NCI-H1930 (cell line): ENCODE measurements at places on chromosomes 2 and 18.
A peak's percentile ranks its signal among the peaks of the same experiment; 100 is the strongest.

- no peak for DNase-seq
Observed at GRCh38 chr2:44952143-44952805, 10.8 kb downstream of the SIX3 start.

- DNase-seq: no peak
Observed at GRCh38 chr2:197677056-197677455, 1.7 kb upstream of the RFTN2 start.

- no peak for DNase-seq
Observed at GRCh38 chr2:152421521-152422370, 86.8 kb downstream of the FMNL2 start.

GRCh38 chr2:68827666-68828065 lies 43.5 kb downstream of the BMP10 start:
- no peak for DNase-seq

- peak; percentile 79 for DNase-seq
Observed at GRCh38 chr2:55490554-55490953, 29.0 kb upstream of the CFAP36 start.

GRCh38 chr2:242085941-242086621 lies 216.6 kb downstream of the RTP5 start:
- no peak for DNase-seq

DNA sequence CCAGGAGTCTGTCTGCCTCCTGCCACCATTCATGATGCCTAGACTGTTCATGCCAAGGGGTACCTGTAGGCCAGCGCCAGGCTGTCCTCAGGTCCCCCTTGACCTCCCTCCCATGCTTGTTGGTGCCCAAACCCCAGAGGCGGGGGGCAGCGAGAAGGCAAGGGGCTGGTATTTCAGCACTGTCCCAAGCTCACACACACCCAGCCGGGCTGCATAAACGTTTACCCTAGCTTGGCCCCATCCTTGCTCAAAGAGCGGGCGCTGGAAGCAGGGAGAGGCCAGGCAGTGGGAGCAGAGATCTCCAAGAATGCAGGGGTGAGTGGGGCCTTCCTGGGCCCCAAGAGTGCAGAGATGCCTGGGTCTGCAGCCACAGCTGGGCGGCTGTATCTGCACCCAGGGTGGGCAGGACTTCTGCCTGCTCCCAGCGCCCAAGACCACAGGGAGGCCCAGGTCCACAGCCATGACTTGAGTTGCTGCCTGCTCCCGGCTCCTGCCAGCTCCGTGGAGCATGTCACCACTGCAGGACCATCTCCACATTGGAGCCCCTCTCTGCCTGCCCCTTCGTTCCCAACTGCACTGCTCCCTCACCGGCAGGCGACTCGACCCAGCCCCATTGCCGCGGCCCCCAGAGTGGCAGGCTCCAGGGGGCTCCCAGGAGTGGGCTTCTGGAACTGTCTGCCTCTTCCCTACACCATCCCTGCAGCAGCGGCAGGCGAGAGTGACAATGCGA lies 616.6 kb downstream of the METTL4 start:
- no peak for DNase-seq

GRCh38 chr2:104049981-104050380 lies 803.9 kb upstream of the POU3F3 start:
- no peak for DNase-seq

DNA sequence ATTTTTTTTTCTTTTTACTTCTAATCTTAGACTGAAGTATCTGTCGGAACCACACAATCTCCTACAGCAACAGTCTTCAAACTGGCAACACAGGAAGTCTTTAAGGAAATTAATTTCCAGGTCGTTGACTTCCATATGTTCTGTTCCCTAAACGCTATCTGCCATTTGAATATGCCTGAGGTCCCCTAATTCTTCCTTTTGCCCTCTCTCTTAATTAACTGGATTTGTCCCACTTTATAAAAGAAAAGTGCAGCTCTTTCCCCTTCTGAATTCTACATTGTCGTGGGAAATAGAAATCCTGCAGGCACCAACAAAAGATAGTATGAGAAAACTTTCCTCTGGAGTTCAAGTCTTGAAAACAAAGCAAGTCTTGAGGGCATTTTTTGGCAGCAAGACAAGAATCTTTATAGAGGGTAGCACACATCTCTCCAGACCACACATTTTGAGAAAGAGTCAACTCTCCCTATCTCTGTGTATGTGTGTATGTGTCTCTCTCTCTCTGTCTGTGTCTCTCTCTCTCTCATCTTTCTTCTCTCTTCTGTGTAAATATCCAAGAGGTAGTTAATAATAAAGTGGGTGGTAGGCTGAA lies 879.8 kb downstream of the SOCS6 start:
- DNase-seq: no peak

DNA sequence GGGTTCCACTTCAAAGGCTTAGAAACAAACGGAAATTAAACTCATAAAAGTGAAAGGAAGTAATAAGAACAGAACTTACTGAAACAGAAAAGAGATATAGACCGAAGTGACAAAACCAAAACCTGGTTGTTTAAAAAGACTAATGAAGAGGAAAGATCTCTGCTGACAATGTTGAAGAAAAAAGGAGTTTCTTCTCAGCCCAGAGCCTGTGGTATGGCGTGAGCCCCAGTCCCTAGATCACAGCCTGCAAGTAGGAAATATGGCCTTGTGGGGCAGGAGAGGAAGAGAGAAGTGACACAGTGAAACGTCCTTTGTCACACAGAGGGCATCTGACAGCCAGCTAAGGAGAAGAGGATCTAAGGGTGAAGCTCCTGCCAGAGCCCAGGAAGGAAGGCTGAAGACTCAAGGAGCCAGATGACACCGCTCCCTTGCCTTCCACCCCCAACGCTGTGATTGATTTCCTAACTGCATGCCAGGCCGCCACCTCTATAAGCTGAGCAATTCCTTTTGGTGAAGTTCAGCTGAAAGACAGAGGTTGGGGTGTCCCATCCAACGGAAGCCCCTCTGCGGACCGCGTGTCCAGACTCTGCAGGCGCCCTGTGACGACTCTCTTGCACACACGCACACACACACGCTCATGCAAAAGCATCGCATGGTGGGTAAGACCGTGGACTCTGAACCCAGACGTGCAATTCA lies 141.1 kb downstream of the HDAC4 start:
- DNase-seq: no peak

DNA sequence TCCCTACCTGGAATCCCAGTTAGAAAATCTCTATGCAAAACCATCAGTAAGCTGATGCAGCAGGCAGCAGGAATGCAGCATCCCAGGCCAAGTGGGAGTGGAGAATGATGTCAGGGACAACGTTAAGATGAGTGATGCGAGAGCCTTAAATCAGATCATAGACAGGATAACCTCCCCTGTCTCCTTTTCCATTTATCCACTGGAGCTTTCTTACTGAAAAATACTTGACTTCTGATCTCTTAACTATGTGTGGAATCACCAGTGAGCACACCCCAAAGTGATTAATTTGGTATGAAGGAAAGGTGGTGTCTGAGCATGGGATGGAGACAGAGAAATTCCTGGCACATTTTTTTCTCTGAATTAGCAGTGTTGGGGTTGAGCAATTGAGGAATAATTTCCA lies 98.0 kb downstream of the RND3 start:
- no peak for DNase-seq

DNA sequence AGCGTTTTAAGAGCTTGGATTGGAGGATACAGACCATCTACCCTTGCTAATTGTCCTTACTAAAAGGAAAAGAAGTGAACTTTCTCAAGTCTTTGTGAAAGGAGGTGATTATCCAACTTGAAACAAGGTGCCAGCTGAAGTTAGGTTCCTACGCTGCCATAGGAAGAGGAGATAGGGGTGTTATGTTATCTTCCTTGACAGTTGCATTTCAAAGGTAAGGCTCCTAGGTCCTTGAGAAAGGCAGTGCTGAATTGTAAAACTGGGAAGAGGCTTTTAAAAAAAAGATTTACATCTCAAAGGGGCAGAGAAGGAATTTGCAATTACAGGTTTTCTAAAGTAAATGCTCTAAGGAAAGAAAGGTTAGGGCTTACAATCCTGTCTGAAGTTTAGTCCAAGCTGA lies 810.2 kb upstream of the LRATD1 start:
- DNase-seq: no peak

DNA sequence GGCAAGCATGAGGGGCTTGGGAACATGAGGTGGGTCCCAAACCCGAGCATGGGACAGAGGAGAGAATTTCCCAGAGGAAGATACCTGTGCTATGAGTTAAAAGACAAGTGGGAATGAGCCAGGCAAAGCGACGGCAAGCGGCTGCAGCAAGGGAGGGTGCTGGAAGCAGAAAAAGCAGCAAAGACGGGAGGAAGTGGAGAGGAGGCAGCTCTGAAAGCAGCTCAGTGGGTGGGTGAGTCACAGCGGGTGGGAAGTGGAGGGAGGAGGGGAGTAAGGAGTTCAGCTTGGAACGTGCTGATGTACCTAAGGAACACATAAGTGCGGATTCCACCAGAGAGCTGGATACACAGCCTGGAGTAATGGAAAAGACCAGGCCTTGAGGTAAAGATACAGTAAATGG lies 41.4 kb downstream of the THUMPD2 start:
- no peak for DNase-seq

- no peak for DNase-seq
Observed at GRCh38 chr2:30252723-30253701, 21.7 kb downstream of the LBH start.

GRCh38 chr2:138335036-138335435 lies 166.5 kb upstream of the SPOPL start:
- DNase-seq: no peak
